ENCODE measurements at places on chromosomes 7 and 10. TPM values are rescaled to one million over a fixed set of nuclear protein-coding genes. Genes with fewer than 3 reads are reported as not detected.

DNA sequence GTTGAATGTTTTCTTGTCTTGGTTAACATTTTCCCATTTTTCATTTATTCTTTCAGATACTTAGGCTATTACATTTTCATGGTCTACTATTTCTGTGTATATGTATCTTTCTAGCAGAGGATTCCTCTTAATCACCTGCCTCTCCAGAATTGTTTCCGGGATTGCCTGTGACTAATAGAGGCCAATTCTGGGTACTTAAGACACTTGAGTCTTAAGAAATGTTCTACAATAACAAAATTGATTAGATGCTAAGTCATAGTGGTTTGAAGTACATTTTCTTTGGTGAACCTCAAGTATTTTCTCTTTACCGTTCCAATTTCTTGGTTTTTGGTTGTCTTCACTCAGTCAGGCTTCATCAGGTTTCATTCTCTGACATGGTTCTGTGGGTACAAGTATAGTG, 26.4 kb downstream of the BBS9 start:
- DNase-seq: no peak

- peak; percentile 91 for DNase-seq
Measured at GRCh38 chr7:40659231-40659630, 524.4 kb downstream of the SUGCT start.

- peak; percentile 68 for DNase-seq
Measured at GRCh38 chr7:158414486-158414961, 173.1 kb downstream of the PTPRN2 start.

DNA sequence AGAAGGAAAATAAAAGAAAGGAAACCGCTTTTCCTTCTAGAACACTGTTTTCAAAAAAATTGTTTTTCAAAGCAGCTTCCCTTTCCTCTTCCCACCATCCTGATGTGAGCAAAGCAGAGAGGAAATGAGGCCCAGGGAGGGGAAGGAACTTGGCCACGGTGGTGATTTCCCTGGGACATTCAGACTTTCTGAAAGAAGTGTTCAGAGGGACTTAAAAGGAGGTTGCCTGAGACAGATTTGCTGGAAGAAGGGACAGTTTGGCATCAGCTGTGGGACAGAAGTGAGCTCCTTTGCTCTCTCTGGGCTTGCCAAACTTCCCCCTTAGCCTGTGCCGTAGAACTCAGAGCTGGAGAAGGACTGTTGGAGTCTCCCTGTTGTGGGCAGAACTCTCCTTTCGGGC, 30.3 kb downstream of the ADCYAP1R1 start:
- DNase-seq: no peak

DNA sequence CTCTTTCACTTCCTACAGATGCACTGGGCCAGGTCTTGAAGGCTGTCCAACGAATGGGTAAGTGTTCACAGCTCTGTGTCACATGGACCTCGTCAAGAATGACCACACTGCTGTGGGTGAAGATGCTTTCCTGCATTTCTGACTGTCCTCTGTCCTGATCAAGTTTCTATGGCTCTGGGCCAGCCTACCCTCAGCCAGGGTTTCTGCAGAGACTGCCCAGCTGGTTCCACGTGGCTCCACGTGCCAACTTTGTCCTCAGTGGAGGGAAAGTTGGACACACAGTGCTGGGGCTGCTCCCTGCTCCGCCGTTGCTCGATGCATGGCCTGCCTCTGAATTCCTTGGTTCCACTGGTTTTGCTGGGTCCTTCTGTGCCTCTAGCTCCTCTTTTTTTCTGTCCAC, 152.3 kb downstream of the EGFR start:
- DNase-seq: no peak

GRCh38 chr7:113402005-113402404, 283.7 kb upstream of the SMIM30 start:
- no peak for DNase-seq

DNA sequence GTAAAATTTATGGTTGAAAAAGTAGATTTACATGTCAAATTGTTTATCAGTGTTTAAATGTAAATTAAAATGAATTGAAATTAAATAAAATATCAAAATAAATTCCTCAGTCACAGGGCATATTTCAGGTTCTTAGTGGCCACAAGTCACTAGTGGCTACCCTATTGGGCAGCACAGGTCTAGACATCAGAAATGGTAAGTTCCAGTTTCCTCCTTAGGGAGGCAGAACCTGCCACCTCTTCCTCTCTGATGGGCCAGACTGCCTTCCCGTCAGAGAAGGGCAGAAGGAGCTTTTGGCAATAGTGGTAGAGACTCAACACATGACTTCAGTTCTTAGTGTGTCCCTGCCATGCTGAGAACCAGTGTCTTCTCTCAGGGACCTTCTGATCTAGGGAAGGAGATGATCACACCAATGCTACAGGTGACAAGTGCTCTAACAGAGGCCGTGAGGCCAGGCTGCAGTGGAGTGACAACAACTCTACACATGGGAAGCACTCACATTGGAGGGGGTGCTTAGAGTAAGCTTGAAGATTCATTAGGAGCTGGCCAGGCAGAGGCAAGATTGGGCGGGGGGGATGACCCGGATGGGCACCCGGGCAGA, 14.4 kb upstream of the PCBD1 start:
- DNase-seq: no peak

DNA sequence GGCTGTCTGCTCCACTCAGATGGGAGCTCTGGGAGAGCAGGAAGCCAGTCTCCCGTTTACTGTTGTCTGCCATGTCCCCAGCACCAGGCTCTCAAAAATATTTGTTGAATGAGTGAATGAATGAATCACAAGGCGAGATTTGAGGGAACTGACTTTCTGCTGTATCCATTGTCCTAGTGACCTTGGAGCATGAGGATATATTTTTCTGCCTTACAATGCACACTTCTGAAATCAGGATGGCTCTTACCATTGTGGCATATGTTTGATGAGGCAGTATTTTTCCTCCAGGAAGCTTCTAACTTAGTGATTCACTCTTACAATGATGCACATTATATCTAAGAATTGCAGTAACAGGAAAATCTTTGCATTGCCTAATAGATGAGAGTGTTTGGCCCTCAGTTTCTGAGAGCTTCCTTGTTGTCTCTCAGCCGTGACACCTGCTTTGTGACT, 136.4 kb downstream of the RPS24 start:
- DNase-seq: no peak

GRCh38 chr7:42502022-42502421, 265.0 kb upstream of the GLI3 start:
- DNase-seq: no peak

- DNase-seq: no peak
Measured at GRCh38 chr10:31620226-31621151, 301.5 kb downstream of the ZEB1 start.

DNA sequence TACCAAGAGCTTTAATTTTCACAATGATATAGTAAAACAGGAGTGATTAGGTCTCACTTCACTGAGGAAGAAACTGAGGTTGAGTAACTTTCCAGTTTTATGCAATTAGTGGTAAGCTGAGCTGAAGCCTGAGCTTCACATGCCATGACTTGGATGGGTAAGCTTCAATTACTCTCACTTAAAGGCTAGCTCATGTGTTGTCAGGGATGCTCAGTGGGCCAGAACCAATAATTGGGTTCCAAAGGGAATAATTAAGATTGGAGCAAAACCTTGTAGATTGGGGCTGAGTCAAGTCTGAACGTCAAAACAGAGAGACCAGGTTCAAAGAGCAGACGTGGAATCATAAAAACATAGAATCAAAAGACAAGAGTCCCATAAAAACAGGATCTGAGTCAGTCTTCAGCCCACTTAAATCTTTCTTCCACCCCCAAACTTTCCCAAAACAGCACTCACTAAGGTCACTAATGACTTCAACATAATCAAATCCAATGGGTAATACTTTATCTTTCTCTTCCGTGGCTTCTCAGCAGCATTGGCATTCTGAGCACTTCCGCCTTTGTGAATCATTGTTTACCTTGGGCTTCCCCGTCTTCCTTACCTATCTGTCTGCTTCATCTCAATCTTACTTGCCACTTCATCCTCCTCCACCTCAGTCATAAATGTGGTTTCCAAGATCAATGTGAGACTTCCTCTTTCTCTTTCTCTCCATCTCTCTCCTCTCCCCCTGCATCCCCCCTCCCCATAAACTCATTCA, 23.0 kb upstream of the EGFR start:
- no peak for DNase-seq

The EGR2 gene
- polyA plus RNA-seq: 1.8 TPM

The MAT1A gene
- 0.46 TPM for polyA plus RNA-seq

The TRIM50 gene
- polyA plus RNA-seq: not detected

The SPDYE3 gene
- 0.16 TPM for polyA plus RNA-seq

The ADAMTS14 gene
- 0.40 TPM for polyA plus RNA-seq

The LRRC18 gene
- not detected for polyA plus RNA-seq

The GATA3 gene
- polyA plus RNA-seq: 5.4 TPM

The SPOCK2 gene
- 57.8 TPM for polyA plus RNA-seq

Data from adrenal gland (tissue), 19 donors.